ENCODE measurements at places on chromosomes 2 and 18. TPM values are rescaled to one million over a fixed set of nuclear protein-coding genes. Genes with fewer than 3 reads are reported as not detected.

The HAT1 gene
- polyA plus RNA-seq: 51.7 TPM

The ITPRIPL1 gene
- polyA plus RNA-seq: 0.59 TPM

The SEPTIN10 gene
- polyA plus RNA-seq: 68.8 TPM

- no peak for DNase-seq
Observed at GRCh38 chr2:135198481-135198880, 146.4 kb downstream of the RAB3GAP1 start.

DNA sequence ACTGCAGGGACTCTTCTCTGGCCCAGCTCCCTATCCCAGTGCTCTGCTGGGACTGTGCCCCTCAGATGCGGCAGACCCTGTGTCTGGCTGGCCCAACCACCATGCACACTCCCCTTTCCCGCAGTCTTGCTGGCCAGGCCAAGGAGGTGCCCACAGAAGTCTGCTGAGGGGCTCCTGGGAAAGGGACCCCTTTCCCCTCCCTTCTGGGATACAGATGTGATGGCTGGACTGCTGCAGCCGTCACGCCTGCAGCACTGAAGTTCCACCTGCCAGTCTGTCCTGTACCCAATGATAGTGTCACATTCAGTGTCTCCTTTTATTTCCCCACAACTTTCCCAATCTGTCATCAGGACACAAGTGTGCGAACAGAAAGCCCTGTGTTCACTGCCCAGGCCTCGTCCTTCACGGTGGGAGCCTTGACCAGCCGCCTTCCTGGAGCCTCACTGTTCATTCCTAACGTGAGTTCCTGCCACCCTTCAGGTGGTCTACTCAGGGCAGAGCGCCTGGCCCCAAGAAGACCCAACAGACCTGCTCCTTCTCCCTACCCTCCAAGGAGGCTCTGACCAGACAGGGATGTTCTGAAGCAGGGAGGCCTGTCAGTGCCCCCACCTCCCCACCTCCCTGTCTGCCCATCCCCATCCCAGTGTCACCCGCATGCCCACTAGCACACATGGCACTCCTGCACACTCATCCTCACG lies 47.1 kb downstream of the ANKMY1 start:
- DNase-seq: no peak

GRCh38 chr2:57728691-57729090 lies 317.9 kb upstream of the VRK2 start:
- no peak for DNase-seq

- no peak for DNase-seq
Observed at GRCh38 chr2:118981632-118982031, 39.6 kb downstream of the MARCO start.

DNA sequence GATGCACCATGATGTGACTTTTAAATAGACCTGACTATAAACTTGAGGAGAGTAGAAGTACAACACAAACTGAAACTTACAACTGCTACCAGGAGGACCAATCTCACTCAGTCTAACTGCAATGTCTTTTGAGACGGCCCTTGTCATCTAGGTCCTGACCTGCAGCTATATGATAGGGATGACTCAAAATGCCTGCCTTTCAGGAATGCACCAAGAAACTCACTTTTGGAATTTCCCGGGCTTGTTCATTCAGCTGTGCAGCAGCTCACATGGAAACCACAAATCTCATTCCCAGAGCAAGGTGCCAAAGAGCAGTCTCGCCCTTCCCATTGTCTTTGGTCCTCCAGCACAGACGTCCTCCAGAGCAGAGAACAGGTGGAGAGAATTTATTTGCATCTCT lies 113.7 kb downstream of the SPOPL start:
- DNase-seq: no peak

DNA sequence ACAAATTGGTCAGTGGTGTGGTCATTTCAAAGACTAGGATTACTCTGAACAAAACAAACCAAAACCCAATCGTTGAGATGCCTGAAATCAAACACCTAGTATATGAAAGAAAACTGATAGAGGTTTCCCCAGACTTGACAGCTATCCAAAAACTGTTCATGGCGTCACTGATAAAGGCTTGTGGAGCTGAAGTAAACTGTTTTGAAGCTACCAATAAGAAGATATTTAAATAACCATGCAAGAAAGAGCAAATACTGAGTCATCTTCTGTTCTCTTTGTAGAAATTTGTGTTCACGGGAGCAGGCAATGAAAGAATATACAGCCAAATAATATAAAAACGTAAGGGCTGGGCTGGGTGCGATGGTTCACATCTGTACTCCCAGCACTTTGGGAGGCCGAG lies 7.5 kb upstream of the COLEC11 start:
- no peak for DNase-seq

DNA sequence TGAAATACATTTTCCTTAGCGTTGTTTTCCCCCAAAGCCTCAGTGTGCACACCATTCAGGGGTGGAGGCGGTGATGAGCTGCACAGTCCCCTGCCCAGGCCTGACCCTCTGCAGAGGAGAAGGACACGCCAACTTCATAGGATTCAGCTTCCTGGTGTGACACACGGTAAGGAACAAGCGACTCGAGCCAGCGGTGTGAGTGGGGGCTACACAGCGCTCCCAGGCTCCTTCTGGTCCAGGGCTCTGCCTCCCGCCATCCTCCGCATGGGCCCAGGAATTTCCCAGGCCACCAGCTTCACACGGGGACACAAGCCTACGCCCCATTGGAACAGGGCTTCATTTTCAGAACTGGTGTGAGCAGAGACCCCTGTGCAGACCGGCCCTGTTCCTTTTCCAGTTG lies 272.1 kb downstream of the HDAC4 start:
- no peak for DNase-seq

DNA sequence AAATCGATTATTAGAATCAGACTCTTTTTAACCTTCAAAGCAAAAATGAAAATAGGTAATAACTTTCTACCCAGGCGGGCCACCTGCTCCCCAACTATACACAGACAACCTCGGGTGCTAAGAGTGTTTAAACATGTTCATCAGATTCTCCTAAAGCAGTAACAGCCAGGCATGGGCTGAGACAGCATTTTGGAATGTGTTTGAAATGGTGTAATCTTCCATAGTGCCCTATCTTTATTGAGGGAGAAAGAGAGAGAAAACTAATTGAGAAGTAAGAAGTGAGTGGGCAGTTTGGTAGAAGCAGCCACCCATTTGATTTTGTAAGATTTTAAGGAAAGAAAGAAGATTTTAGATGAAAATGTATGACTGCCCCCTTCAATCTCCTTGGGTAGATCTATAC lies 196.1 kb upstream of the CTAGE1 start:
- no peak for DNase-seq

DNA sequence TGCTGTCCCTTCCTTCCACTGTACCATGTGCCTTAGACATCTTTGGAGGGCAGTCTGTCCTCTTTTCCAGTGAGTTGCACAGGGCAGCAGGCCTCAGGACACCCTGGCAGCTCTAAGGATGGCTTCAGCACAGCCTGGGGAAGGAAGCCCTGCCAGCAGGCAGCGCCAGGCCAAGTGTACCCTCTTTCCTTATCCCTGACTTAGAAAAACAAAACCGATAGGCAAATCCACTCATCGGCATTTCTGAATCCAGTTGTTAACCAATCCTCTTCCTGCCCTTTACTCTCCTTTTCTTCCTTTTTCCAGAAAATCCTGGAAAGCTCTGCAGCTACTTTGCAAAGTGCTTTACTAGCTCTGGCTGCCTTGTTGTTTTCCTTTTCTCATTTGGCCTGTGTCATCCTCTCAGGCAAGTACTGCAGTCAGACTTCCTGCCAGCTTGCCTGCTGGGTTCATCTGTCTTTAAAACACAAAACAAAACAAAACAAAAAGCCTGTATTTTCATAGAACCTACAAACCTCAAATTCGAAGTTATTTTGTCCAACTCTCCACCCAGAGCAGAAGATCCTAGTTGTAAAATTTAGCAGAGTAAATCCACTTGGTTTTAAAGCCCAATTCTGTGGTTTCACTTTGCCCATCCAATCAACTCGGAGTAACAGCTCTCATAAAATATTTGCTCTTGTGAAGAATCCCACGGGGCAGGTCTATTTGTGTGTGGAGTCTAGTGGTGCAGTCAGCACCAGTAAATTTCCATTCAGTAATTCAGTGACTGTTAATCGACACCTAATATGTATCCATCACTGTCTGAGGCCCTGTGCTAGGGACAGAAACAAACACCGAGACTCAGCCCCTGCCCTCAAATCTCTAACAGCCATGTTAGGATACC lies 45.2 kb downstream of the PCBP1 start:
- DNase-seq: no peak

DNA sequence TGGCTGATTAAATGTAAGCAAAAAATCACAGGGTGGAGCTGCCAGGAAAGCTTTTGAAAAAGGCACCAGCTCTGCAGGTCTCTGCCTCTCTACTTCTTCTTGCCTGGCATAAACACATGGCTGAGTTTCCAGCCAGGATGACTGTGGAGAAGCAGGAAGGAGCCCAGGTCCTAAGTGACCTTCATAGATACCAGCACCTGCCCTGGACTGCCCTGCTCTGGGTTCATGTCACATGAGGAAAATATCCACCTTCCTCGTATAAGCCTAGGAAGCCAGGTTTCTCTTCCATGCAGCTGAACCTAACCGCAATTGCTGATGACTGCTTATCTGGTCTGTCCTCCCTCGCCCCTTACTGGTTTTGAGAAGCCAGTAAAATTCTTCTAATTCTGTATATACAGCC lies 47.8 kb upstream of the CREB1 start:
- no peak for DNase-seq

- no peak for DNase-seq
Observed at GRCh38 chr2:129744649-129745048, 234.8 kb upstream of the RAB6C start.

GRCh38 chr18:4352746-4353551 lies 102.2 kb downstream of the DLGAP1 start:
- DNase-seq: no peak

- DNase-seq: no peak
Observed at GRCh38 chr2:124333784-124334183, 308.7 kb downstream of the CNTNAP5 start.

DNA sequence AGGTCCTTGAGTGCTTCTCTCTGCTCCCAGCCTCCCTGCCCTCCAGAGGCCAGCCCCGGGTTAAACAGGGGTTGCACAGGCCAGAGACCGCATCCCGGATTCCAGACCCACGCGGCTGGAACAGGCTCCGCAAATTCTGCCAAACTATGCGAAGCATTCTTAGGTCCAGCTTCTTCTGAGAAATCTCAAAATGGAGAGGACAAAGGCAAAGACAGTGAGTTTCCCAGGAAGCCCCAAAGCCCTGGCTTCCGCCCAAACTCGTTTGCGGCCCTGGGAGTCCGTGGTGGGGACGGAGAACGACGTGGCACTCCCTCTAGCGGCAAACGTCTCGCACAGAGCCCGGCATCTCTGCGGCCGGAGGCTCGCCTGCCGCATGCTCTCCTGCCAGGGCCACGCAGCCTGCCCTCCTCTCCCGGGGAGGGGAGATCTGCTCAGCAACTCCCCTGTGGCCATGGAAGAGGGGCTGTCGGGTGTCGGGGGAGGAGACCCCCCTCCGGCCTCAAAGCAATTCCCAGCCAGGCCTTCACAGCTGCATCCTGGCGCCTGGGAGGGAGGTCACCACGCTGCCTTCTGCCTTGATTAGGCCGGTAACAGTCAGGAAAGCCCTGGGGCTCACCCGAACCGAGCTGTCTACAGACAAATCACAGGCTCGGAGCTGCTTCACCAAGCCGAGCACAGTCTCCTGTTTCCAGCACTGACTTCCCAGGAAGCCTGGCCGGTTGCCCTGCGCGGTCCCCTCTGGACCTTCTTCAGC lies 33.4 kb upstream of the KLHL29 start:
- DNase-seq: peak; percentile 19

- no peak for DNase-seq
Observed at GRCh38 chr2:231132129-231132528, 7.3 kb upstream of the HTR2B start.

DNA sequence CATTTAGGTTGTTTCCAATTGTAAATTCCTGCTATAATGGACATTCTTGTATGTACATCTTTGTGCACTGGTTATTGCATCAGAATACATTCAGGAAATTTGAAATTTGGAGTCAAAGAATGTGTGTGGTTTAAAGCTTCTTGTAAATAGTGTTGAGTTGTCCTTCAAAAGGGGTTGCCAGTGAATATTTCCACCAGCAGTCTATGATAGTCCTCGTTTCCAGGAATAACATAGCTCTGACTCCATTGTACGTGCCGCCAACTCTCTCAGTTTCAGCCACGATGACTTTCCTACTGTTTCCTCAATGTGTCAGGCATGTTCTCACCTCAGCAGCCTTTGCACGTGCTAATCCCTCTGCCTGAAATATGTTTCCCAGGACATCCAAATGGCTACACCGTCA lies 10.9 kb upstream of the HS6ST1 start:
- no peak for DNase-seq

DNA sequence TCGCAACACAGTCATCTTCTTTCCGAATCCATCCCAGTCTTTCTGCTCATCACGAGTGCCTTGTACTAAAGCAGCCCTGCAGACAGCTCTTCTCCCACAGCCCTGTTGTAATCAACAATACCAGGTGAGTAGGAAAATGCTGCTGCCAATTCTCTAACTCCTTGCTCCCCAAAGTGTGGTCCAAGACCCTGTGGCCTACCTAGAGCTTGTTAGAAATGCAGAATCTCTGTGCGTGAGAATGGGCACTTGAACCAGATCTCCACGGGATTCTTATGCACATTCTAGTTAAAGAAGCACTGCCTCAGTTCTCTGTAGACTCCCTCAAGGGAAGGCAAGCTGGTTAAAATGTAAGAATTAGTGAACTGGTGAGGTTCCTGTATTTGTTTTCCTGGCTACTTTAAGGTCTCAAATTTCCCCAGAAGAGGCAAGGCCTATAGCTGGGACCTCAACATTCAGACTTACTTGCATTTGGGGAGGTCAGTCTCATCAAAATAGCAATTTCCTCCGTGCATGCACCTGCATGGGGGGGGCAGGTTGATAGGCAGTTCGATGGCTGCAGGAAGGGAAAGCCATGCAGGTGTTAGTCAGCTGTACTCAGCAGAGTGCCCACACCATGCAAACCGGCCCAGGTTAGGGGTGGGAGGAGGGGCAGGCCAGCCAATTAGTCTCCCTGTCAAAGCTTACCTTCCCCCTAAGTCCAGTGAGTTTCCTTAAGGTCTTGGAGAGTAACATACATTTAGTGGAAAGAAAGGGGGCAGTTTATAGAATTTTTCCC lies 70.8 kb downstream of the DHRS9 start:
- no peak for DNase-seq

- no peak for DNase-seq
Observed at GRCh38 chr2:159695795-159696448, 16.4 kb upstream of the MARCHF7 start.

DNA sequence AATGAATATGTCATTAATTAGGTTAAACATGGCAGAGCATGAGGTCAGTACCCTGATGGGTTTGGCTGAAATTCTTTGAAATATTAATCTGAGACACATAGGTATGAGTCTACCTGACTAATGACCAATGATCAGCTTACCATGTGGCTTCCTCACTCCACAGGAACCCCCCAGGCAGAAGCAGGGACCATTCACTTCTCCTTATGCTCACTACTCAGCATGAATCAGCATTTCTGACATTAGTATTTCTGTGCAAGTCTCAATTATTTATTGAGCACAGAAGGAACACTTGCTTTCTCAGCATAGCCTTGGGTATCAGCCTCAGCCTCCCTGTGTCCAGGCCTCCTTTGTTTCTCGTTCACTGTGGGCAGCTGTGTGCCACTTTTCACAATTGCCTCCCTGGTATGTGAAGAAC lies 9.3 kb upstream of the KCNE4 start:
- no peak for DNase-seq
